ENCODE measurements at places on chromosomes 2 and 18. TPM values are rescaled to one million over a fixed set of nuclear protein-coding genes. Genes with fewer than 3 reads are reported as not detected.
A peak's percentile ranks its signal among the peaks of the same experiment; 100 is the strongest.

DNA sequence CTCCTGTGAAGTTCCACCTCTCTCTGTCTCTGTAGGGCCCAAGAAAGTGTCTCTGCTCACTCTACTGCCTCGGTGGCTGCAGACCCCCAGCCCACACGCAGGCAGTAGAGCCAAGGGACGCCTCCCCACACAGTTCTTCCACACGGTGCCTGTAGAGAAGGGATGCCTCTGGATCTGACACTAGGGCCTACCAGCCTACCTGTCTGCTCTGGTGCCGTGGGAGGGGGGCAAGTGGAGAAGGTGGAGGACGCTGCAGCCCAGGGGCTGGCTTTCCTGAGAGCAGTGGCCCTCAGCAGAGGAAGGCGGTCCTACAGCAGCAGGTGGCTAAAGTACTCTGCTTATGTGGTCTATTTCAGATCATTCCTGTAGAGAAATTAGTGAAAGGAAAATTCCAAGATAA is 9.0 kb upstream of the TMEM214 start:
- DNase-seq = no peak

DNA sequence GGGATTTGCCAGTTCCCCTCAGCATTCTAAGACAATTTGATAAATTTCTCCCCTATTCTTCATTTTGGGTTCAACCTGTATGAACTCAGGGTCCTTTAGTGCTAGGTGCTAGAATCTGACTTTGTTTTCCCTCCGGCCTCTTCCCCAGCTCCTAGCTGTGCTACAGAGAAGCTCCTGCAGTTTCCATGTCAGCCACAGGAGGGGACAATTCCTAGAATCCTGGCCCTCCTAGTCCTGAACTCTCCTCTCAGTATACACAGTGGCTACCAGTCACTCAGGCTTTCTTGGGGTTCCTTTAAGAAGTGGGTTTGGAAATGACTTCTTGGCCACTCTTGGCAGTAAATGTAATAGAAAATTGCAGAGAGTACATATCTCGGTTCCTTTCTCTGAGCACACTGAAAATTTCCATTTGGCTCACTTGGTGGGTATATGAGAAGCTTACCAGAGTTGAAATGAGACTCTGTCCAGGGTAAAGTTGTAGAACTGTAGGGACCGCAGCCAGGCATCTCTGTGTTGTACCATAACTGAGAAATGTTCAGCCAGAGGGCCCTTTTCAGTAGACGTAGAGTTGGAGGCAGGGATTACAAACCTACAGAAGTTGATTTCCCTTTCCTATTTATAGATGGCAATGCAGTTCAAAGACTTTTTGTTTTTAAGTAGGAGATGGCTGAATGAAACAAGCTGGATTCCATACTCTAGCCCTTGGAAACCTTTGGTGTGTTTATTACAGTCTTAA is 5.0 kb upstream of the CHST10 start:
- peak; percentile 12 for DNase-seq

DNA sequence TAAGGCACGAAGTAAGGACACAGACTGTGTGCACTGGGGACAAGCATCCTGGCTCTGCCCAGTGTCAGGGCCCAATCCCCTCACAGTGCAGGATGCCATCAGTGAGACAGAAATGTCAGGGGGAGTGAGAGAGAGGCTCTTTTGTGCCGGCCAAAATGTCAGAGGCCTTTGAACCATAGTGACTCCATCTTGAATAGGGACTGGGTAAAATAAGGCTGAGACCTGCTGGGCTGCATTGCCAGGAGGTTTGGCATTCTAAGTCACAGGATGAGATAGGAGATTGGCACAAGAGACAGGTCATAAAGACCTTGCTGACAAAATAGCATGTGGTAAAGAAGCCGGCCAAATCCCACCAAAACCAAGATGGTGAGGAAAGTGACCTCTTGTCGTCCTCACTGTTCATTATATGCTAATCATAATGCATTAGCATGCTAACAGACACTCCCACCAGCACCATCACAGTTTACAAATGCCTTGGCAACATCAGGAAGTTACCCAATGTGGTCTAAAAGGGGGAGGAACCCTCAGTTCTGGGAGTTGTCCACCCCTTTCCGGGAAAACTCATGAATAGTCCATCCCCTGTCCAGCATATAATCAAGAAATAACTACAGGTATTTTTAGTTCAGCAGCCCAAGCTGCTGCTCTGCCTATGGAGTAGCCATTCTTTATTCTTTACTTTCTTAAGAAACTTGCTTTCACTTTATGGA is 337.4 kb downstream of the LPIN1 start:
- DNase-seq = no peak

DNA sequence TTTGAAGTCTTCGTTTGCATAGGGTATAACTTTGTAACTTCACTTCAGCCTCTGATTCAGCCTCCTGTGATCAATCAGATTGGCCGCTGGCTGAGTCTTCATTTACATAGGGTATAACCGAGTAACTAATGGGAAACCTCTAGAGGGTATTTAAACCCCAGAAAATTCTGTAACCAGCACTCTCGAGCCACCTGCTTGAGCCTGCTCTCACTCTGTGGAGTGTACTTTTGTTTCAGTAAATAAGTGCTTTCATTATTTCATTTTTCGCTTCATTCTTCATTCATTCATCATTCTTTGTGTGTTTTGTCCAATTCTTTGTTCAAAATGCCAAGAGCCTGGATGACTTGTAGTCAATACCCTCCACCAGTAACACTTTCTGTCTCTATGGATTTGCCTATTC is 56.4 kb downstream of the CCDC85A start:
- no peak for DNase-seq

GRCh38 chr18:47436871-47437270 is 185.4 kb upstream of the SKOR2 start:
- no peak for DNase-seq

GRCh38 chr2:226398580-226398979 is 401.0 kb downstream of the IRS1 start:
- DNase-seq = no peak

DNA sequence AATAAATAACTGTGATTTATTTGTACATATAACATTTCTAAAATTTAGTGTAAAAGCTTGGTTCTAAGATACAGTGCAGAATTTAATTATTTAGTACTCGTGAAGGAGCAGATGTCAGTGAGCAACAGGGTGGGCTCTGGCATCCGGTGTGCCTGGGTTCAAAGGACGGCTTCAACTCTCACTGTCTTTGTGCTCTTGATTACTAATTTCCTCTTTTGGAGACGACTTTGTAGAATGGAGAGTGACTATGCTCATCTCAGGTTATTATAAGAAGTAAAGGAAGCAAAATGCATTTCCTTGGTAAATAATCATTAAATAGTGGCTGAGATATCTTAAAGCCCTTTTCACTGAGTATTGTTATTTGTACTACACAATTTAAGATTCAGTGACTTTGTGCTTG is 271.7 kb downstream of the ASXL3 start:
- no peak for DNase-seq

- no peak for DNase-seq
Measured at GRCh38 chr2:118657466-118657865, 190.0 kb downstream of the EN1 start.

DNA sequence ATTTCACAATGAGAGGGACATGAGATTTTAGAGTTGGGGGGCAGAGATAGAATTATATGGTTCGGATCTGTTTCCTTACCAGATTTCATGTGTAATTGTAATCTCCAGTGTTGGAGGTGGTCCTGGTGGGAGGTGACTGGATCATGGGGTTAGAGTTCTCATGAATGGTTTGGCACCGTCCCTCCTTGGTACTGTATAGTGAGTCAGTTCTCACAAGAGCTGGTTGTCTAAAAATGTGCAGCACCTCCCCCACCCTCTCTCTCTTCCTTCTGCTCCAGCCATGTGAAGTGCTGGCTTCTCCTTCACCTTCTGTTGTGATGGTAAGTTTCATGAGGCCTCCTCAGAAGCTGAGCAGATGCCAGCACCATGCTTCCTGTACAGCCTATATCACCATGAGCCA is 138.1 kb downstream of the SCG2 start:
- DNase-seq = no peak

DNA sequence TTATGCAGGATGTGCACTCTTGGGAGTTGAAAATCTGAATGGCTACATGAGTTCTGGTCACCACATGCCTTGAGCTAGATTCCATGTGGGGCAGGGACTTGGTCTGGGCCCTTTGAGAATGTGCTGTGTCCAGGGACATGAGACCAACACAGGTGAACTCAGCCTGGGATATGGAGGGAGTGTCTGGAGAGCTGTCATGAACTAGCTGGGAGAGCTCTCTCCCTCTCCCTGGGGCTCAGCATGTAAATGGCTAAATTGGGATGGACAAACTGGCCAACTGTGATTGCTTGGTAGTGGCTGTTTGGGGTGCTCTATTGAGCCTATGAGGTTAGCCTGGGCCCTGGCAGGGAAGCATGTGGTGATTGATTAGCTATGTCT is 105.1 kb upstream of the HS6ST1 start:
- no peak for DNase-seq

GRCh38 chr2:241857572-241858121 is 1.0 kb downstream of the PDCD1 start:
- no peak for DNase-seq

DNA sequence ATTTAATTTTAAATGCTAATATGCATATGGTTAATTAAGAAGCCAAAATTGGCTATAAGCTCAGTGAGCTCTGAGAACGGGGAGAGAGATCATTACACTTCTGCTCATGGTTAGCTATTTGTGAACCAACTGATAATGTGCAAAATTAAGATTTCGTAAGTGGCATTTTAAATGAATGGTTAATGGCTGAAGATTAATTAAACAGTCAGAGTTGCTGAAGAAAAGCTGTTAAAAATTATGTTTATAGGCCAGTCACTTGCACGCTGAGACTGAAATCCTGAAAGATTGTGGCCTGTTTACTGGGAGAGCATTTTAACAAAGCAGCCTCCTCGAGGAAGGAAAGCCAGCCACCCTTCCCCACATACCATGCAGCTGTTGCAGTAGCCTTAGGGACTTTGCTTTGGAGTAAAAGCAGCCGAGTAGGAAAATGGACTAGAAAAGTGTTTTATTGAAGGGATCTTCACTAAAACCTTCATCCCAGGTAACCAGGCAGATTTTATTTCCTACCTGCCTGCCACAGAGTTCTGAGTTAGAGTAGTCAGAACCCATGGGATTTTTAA is 218.8 kb upstream of the NRP2 start:
- peak; percentile 57 for DNase-seq

DNA sequence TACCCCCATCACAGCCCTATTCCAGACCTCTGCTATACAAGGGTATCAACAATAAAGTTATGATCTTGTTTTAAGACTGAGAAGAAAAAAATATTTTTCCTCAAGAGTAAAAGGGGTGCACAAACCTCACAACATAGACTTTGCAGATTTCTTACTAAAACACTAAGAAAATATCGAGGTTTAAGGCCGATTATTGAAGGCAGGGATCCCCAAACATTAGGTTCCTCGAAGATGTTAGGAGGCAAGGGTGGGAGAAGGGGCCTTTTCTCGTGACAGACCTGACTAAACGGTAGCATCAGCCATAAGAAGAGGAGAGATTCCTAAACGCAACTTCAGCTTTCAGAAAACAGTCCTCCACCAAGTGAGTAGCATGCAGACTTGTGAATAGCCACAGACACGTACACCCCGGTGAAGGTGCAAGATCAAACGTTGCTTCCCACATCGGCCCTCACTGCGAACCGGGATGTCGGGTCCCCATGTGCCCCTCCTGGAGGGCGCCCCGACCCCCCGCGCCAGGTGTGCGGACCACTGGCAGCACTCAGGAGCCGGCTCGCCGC is 678 bp downstream of the PIAS2 start:
- DNase-seq = peak; percentile 10

DNA sequence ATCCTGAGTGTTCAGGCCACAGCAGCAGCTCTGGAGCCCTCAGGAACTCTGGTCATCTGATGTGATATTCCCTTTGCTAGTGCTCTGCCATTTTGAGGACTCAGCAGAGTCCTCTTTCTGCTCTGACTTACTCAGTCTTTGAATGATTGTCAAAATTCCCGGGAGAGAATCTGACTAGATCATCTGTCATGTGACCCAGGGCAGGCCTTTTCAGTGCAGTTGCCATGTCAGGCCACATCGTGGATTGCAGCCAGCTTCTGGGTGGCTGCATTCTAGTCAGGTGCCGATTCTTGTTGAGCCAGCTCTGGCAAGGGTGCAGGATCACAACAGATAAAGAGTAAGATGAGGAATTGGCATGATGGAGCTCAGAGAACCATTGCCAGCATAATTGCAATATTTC is 795.6 kb downstream of the CPS1 start:
- DNase-seq = peak; percentile 63

DNA sequence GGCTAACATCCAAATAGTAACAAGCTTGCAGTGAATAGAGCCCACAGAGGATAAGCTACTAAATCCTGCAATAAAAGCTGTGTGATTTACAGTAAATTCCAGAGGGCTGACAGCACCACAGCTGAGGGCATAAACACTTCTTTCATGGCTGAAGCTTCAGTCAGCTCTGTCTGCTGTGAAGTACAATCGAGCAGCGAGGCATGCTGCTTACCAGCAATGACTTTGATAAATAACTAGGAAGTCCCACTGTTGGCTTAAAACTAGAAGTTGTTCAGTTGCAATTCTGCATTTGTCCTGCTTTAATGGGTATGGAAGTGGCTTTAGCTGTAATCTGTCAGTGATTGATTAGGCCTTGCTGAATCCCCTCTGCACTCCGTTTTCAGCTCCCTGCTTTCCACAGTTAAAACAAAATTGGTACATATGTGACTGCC is 65.2 kb upstream of the FIGN start:
- DNase-seq = peak; percentile 71

DNA sequence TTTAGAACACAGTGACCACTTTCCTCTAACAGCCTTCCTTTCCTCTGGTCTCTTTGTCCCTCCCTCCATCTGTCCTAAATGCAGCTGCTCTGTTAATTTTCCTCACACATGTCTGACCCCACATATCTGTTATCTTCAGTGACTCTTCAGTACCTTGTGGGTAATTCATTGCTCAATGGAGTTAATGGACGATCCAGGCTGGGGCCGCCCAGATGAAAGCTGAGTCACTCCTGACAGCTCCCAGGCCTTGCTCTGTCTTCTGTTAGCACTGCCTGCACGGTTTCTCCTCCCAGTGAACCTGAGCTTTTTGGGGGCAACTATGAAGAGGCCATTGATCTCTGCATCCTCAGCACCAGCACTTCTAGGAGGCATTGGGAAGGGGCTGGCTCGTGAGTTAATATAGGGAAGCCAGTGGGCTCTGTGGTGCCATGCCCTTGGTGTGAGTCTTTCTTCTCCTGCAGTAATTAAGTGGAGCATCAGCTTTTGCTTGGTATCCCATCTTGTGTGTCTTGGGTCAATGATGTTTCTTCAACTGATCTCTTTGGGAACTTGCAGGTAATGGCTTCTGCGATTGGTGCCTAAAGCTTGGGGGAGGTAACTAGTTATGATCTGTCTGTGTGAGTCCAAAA is 67.3 kb downstream of the SNORC start:
- DNase-seq = no peak

The GALNT5 gene
- 0.02 TPM for total RNA-seq

The BCL11A gene
- total RNA-seq = 29.7 TPM

The FBLN7 gene
- total RNA-seq = not detected

The ABCB11 gene
- total RNA-seq = not detected

The COL4A4 gene
- total RNA-seq = not detected

All from SJCRH30 (cell line).